NCI-H460 (cell line): ENCODE measurements at places on chromosomes 4 and X. TPM values are rescaled to one million over a fixed set of nuclear protein-coding genes. Genes with fewer than 3 reads are reported as not detected.
A peak's percentile ranks its signal among the peaks of the same experiment; 100 is the strongest.

GRCh38 chr4:136690360-136690759 lies 841.9 kb downstream of the PCDH18 start:
- DNase-seq = peak; percentile 2

DNA sequence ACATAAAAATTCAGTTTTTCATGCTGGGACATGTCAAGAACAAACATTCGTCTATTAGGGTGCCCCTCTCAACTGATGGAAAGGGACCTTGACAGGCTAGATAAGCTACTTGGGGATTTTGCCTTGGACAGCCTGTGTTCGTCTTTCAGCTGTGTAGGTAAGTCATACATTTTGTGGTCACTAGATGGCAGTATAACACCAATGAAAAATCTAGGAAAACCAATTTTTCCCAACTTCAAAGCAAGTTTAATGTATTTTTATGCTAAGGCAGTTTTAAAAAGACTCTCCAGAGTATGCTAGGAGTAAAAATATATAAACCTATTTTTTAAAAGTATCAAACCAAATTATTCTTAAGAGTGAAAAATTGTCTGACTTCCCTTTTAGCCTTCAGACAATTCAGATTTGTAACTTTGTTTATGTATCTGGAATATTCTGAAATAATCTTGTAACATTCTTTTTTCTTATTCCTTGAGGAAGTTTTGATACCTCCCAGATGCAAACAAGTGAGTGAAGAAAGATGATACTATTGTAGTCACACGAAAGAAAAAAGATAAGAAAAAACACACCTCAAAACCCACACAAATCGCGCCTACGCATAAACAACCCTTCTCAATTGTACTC lies 158.3 kb downstream of the CPE start:
- peak; percentile 30 for DNase-seq

- DNase-seq = no peak
Measured at GRCh38 chr4:17695341-17695740, 80.9 kb downstream of the MED28 start.

The TMEM150C gene
- 0.07 and 0.26 TPM in 2 replicates for total RNA-seq

The TMEM35A gene
- total RNA-seq = 0.69 and 0.74 TPM in 2 replicates

The ODAM gene
- total RNA-seq = not detected in 2 replicates

The CTAG2 gene
- total RNA-seq = not detected in 2 replicates

The THAP6 gene
- 19.7 and 21.7 TPM in 2 replicates for total RNA-seq
